ENCODE measurements at places on chromosomes 11 and 22.

DNA sequence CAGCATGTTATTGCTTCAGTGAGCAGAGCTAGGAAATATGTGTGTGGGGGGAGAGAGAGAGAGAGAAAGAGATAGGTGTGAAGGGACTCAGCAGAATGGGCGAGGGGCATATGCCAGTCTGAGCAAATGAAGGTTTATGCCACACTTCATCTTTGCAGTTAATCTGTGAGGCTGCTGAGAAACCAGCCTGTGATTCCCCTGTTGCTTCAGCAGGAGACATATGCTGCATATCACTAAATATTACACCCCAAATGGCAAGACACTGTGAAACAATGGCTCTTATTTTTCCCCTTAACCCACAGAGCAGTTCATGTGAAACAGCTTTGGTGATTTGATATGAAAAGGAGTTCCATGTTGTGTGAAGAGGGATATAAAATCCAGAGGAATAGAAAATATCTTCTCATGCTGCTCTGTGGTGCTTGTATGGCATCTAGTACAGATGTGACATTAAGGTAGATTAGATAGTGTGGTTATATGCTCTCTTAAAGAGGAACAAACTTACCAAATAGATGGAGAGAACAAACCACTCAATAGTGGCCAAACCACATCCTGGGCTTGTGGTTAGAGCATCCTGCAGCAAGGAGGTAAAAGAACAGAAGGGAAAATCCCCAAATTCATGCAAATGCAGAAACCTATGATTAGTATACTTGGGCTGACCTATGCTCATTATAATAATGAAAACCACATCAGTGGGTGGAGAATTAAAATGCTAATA is 864.2 kb downstream of the FAM181B start:
- peak; percentile 53 for DNase-seq

GRCh38 chr11:59787816-59788215 is 22.8 kb downstream of the MRPL16 start:
- DNase-seq: no peak

GRCh38 chr11:783581-784015 is 6.3 kb downstream of the CEND1 start:
- DNase-seq: no peak

DNA sequence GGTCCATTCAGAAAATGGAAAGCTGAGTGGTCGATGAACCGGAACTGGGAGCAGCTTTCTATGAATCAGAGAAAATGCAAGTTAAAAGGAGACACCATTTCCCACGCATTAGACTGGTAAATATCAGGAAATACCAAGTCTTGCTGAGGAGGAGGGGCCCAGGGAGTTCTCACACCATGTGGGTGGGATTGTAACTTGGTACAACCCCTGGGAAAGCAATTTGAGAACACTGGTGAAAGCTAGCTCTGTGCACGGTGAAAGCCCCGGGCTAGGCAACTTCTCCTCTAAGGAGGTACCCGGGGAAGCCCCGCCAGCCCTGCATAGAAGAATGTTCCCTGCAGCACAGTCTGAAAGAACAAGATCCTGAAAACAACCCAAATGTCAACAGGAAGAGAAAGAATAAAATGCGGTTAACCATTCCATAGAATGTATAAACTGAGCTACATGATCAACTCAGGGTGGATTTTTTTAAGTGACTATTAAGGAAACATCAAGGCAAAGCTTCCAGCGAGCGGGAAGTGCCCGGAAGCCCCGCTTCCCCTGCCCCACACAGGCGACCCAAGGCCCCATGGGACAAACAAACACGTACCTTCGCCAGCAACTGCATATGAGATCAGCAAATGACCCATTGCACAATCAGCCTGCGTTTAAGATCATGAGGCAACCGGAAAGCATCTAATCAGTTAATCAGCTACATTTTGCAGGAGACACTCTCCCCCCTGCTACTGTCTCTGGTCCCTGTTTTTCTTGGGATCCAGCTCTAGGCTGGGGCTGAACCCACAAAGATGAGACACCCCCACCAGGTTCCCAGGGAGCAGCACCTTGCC is 11.3 kb downstream of the SHANK2 start:
- DNase-seq: no peak

GRCh38 chr11:350723-351255 is 18.5 kb upstream of the B4GALNT4 start:
- no peak for DNase-seq

- no peak for DNase-seq
These were observed 671 bp upstream of the PICALM start for GRCh38 chr11:86069408-86070101.

DNA sequence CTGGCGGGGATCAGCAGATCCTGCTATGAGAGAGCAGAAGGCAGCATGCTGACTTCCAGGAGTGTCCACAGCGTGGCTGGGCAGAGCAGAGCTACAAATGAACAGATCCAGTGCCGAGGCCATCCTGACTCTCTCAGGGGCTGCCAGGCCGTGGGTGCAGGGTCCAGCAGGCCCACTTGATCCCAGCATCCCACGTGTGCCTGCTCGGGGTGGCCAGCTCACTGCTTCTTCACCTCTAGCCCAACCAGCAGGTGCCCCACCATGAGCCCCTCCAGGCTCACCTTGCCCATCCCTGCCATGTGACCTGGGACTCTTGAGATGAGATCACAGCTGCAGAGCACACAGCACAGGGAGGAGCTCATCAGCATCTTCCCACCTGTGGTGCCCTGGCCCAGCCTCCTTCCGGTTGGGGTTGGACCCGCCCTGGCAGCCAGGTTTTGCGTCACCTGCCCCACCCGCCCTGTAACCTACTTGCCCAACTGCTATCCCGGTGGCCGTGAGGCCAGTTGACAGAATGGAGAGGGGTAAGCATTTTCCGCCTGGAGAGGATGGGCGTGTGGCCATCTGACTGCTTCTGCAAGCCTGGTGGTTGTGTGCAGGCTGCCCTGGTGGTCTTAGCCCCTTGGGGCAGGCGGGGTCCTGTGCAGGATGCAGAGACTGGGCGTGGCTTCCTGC is 11.0 kb downstream of the TANGO2 start:
- no peak for DNase-seq

- DNase-seq: no peak
These were observed 384.8 kb downstream of the MN1 start for GRCh38 chr22:27416511-27417420.

- DNase-seq: no peak
These were observed 666 bp downstream of the NELL1 start for GRCh38 chr11:20669820-20670684.

DNA sequence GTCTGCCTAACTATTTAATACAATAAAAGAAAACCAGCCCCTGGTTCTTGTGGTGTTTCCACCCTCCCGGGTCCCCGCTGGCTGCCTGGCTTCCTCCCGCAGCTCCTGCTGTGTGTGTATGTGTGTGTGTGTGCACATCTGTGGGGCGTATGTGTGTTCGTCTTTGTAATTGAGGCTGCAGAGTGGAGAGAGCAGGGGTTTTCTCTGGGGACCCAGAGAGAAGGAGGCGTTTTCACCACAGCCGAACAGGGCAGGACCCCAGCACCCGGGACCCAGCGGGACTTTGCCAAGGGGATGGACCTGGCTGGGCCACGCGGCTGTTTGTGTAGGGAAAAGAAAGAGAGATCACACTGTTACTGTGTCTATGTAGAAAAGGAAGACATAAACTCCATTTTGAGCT is 42.7 kb downstream of the IGLL1 start:
- DNase-seq: no peak

All from activated T-cell treated with anti-CD3 and anti-CD28 coated beads for 4 hours (primary cell).